ENCODE measurements at places on chromosomes 12 and 14.

GRCh38 chr14:57479197-57479596 is 14.5 kb downstream of the CCDC198 start:
- no peak for DNase-seq

- no peak for DNase-seq
These were observed 32.0 kb upstream of the PRPF39 start for GRCh38 chr14:45051896-45052295.

DNA sequence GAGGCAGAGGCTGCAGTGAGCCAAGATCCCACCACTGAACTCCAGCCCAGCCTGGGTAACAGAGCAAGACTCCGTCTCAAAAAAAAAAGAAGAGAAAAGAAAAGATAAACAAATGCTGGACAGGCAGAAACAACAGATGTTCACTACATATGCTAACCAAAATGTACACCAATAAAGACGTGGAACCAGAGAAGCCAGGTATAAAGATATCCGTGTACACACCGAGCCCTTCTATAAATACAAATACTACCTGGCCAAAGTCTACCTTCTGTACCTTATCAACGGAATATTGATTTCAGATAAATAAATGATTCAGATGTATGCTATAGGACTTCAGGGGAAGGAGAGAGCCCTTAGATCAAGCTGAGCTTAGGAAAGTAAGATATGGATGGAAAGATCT is 10.8 kb upstream of the KRT8 start:
- no peak for DNase-seq

DNA sequence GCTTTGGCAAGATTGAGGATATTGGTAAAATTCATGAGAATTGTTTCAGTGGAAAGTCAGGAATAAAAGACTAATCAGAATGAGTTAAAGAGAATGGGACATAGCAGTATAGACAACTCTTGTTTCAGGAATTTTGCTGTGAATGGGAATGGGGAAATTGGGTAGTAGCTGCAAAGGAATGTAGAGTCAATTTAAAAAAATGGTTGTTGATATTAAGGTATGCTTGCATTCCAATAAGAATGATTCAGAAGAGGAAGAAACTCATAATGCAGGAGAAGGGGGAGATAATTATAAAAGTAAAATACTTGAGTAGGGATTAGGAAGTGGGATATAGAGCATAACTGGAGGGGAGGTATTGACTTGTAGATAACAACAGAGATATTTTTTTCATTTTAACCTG is 40.7 kb downstream of the MNAT1 start:
- no peak for DNase-seq

DNA sequence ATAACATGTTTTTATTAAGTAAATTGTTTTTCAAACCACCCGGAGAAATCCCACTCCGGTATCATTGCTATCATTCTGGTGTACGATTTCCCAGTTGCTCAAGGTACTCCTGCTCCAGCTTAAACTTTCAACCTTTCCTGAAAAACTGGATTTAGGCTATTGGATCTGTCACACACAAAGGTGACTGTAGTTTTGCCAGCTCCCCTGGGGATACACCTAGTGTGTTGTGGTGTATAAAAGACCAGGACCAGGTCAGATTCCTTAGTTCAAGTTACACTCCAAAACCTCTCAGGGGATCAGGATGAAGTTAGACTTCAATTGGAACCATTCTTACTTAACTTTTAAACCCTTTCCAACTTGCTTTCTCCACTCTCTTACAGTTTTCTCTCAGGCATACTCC is 303.9 kb downstream of the NOVA1 start:
- DNase-seq = no peak
